Activated gamma-delta T cell treated with Interleukin-2 at 50 U/mL for 16 hours (primary cell): ENCODE measurements at places on chromosomes 2 and 18.

DNA sequence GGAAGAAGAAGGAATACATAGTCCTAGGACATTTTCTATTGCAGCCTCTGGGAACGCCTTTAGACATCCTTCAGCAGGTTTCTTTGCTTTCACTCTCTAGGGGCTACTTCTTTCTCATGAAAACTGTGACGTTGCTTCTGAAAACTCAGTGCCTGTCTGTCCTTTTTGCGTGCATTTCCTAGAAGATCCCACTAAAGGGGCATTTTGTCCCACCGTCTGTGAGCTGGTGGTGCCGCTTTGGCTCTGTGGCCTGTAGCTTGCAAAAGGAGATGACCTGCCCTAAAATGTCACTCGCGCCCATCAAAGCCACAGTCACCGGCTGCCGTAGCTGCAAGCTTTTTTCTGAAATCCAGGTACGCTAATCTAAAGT lies 579 bp downstream of the STAT4 start:
- DNase-seq = peak; percentile 19

GRCh38 chr18:3874581-3874980 lies 424.6 kb downstream of the TGIF1 start:
- DNase-seq = no peak

GRCh38 chr2:96138179-96139145 lies at the start of gene ASTL:
Gene ASTL (minus strand): TSS chr2:96138502. CDS start chr2:96138436, 66 bp downstream.
- DNase-seq = peak; percentile 68

GRCh38 chr2:234998404-234999211 lies 46.8 kb downstream of the SH3BP4 start:
- DNase-seq = no peak

DNA sequence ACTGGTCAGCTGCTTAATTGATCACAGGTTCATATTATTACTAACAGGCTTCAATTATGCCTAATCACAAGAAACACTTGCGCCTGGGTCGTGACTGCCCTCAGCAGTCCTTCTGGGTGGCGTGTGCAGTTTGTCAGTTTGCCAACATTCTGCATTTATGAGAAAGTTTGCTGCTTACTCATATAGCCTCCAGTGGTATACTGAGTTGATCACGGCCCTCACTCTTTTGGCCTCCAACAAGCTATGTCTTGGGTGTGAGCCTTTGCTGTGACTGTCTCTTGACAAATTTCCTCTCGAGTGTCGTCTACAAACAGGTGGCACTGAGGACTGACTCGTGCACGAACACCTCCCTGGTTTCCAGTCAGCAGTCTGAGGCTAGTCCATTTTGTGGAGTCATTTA lies 27.3 kb downstream of the DCDC2C start:
- DNase-seq = no peak
